ENCODE measurements at places on chromosomes 13 and 19.

DNA sequence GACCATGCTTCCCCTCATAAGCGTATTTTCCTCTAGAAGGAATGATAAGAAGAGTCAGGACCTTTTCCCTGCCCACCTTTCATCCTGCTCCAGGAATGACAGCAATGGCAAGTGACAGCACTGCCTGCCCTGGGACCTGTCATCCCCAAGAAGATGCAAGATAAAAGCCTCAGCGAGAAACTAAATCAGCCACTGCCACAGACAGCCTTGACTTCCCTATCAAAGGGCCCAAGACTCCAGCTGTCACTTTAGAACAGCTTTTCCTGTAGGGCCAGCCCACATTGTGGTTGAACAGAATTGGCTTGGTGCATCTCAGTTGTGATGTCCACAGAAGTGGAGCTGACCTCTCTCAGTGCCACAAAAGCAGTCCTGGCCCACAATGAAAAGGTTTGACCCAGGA is 1.1 kb downstream of the RAB8A start:
- DNase-seq, result no peak

GRCh38 chr19:53606031-53606430 is 25.8 kb upstream of the DPRX start:
- DNase-seq, result no peak

GRCh38 chr19:13825489-13826441 is 30.5 kb downstream of the ZSWIM4 start:
- no peak for DNase-seq

DNA sequence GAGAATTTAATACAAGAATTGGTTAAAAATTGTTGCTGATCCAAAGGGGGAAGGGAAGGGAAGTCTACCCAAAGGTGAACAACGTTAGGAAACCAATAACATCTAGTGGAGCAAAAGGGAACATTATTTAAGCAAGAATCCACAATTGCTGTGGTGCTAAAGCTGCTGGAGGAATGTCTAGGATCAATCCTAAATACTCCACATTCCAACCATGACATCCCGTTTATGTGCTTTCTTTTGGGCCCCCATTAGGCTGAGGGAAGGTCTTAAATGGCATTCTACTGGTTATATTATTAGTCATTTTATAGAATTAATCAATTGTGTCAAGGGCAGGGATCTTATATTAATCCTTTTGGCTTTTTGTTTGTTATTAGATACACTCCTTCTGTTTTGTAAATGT is 39.9 kb upstream of the VWA8 start:
- DNase-seq, result no peak

- DNase-seq, result no peak
Measured at GRCh38 chr13:108677806-108678205, 48.4 kb downstream of the MYO16 start.

DNA sequence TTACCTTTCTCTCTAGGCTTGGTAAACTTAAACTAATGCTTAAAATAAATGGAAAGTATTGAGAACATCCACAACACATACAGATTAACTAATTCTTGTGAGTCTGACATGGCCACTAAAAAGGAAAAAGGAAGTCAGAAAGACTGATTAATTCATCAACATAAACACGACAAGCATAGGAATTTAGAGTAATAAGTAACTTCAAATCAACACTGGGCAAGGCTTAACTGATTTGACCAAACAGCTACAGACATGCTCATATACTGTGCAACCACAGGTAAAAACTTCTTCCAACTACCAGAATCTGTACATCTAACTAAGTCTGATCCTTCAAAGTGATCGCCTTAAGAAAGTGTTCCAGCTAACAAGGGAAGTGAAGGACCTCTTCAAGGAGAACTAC is 20.5 kb downstream of the UGGT2 start:
- DNase-seq, result no peak

DNA sequence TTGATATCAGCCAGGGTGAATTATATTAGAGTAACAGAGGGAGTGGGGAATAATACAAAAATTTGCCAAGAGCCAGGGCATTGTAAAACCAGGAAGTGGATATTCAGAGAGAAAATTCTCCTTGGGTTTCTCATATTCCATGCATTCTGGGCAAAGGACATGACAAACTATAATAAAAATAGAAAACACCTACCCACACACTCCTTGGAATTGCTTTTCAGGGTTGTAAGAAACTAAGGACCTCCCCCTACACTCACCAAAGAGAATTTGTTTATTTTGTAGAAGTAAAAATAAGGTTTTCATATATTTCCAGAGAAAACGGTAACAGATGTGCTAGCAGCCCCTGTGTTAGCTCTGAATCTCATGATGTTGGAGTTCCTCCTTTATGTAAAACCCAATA is 649.6 kb downstream of the SLITRK1 start:
- no peak for DNase-seq

GRCh38 chr19:12784394-12784870 is 6.9 kb upstream of the JUNB start:
- no peak for DNase-seq

- no peak for DNase-seq
Measured at GRCh38 chr13:57991041-57991440, 359.5 kb downstream of the PCDH17 start.

DNA sequence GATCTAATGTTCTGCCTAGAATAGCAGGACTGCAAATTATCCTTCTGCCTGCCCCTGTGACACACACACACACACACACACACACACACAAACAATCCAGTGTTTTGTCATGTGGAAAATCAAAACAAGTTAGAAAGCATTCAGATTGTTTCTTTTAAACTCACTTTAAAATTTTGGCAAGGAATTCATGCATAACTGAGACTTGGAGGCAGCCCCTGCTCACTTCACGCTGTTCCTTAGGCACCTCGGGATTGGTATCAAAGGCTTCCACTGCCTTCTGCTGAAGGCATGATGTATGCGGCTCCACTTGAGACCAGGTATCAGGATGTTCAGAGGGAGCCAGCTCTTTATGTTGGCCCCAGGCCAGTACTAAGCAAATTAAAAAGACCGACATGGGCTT is 158.7 kb downstream of the OXGR1 start:
- DNase-seq, result no peak

- DNase-seq, result no peak
Measured at GRCh38 chr13:46864941-46865340, 31.9 kb downstream of the HTR2A start.

DNA sequence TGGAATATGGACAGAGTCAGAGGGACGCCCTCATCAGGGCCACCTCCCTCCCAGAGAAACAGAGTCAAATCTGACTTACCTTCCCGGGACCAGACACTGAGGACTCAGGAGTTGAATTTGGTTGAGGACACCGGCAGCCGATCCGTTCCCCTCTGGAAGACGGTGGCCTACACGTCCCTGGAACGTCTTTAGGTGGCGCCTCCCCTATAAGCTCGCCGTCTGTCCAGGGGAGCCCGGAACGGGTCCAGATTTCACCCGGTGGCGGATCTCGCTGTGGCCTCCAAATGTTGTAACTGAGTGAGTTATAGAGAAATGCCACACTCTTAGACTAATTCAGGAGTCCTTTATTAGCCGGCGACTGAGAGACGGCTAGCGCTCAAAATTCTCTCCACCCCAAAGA is 9.0 kb downstream of the TNFSF14 start:
- no peak for DNase-seq

GRCh38 chr13:30904043-30904442 is 2.0 kb upstream of the MEDAG start:
- no peak for DNase-seq

- no peak for DNase-seq
Measured at GRCh38 chr13:43235028-43235427, 211.6 kb downstream of the DNAJC15 start.

DNA sequence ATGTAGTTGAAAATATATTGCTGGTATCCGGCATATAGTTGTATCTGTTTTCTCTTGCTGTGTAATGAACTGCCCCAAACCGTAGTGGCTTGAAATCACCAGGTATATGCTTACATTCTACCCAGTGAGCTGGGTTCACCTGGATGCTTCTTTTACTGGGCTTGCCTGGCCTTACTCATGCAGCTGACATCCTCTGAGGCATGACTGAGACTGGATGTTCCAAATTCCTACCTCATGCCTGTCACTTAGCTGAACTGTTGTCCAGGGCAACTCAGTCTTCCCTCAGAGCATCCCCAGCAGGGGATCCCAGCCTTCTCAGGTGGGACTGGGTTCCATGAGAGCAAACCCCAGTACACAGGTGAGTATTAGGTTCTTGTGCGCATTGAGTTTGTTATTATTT is 66.8 kb downstream of the IFT88 start:
- DNase-seq, result no peak

DNA sequence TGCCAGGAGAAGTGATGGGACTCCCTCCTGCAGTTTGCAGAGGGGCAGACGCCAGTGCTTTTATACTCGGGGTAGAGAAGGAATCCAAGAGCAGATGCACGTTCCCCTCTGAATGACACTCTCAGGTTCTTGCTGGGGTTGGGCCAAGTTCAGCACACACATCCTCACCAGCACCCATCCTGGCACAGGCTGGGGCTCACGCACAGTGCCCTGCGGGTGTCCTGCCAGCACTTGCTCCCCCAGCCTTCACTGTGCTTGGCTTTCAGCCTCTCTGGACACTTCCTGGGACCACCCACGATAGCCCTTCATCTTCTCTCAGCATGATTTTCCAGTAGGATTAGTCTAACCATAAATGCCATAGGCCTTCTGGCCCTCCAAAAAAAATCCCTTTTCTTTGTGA is 158.6 kb downstream of the ZNF536 start:
- DNase-seq, result no peak

DNA sequence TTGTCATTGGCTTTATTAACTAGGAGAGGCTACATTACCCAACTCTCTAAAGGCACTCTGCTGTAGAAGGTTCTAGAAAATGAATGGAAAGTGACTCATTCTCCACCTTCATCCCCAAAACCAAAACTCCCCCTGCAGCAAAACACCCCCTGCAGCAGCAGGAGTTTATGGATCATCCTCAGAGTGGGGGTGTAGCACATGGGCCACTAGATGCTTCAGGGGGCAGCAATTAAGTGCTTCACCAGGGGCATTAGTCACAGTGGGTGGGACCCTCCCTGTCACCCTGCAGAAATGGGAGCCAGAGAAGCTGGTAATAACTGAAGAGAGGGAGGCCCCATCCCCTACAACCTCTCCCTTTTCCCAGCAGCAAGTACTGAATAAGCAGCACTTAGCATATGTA is 64.5 kb upstream of the MED4 start:
- no peak for DNase-seq

DNA sequence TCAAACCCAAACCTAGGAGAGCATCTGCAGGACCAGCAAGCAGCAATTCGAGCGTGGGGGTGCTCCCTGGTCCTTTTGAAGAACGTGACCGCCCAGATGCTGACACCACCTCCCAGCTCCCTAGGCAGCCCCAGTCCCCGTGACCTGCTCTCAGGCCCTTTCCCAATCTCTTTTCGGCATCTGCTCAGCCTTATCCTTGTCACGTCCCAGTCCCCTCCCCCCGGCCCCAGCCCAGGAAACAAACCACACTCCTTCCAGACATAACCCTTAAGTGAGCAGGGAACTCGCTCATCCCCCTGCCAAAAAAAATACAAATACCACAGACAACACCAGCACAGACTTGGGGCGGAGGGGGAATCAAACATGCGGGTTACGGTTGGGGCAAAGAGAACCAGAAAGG is 3.3 kb downstream of the MLLT1 start:
- DNase-seq, result no peak

DNA sequence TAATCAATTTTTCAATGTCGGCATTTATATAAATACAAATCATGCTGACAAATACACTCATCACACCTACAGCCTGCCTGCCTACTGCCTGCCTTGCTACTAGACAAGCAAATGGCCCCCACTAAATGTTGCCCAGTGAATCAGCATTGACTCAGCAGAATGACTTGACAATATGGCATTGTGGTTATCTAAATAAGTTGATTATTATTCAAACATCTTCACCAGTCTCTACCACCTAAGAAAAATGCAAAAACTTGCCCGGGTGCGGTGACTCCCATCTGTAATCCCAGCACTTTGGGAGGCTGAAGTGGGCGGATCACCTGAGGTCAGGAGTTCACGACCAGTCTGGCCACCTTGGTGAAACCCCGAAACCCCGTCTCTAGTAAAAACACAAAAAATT is 296.1 kb downstream of the PCDH9 start:
- DNase-seq, result no peak

GRCh38 chr19:33437821-33438671 is 64.5 kb downstream of the CEBPG start:
- DNase-seq, result no peak

Data from stimulated activated CD4-positive, alpha-beta T cell treated with anti-CD3 and anti-CD28 coated beads, Interleukin-2, amount 100 ng/mL, for 48 hours (primary cell).